ENCODE measurements at places on chromosomes 5 and 9.

- DNase-seq = peak; percentile 83
Observed at GRCh38 chr5:140244525-140245025, 58.3 kb downstream of the PFDN1 start.

- no peak for DNase-seq
Observed at GRCh38 chr5:11364531-11364930, 539.7 kb downstream of the CTNND2 start.

GRCh38 chr9:104025104-104025503, 69.0 kb upstream of the SMC2 start:
- no peak for DNase-seq

DNA sequence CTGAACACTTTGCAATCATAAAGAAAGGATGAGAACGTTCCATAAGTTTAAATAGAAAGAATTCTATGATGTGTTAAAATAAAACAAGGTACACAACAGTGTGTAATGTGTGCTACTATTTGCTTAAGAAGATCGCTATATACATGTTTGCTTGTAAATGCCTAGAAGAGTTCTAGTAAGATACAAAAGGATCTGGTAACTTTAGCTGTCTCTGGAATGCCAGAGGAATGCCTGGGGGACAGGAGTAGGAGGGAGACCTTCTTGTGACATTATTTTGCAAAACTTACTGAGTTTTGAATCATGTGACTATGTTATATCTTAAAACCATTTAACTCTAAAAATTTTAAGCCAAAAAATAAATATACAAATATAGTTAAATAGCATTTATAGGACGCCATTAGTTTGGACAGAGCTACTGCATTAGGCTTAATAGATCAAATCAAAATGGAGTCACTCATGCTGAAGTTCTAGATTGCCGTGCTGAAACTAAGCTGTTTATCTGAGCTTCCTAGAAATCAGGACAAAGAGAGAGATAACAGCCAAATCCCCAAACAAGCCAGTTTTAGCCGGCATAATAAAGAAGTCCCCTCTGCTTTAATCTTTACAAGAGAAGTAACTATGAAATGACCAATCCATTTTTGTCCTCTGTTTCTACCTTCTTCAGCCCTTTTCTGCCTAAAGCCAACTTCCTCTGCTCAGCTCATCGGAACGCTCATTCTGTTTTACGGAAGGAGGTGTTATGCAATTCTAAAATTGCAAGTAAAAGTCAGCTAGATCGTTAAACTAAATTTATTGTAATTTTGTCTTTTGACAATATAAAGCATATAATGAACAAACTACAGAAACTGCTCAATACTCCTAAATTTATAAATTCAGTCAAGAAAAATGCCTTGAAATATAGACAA, 44.8 kb downstream of the LIX1 start:
- DNase-seq = peak; percentile 44

GRCh38 chr9:105678163-105678562, 15.9 kb downstream of the TAL2 start:
- DNase-seq = no peak

- DNase-seq = no peak
Observed at GRCh38 chr9:41229408-41230401, 40.6 kb upstream of the ZNG1F start.

DNA sequence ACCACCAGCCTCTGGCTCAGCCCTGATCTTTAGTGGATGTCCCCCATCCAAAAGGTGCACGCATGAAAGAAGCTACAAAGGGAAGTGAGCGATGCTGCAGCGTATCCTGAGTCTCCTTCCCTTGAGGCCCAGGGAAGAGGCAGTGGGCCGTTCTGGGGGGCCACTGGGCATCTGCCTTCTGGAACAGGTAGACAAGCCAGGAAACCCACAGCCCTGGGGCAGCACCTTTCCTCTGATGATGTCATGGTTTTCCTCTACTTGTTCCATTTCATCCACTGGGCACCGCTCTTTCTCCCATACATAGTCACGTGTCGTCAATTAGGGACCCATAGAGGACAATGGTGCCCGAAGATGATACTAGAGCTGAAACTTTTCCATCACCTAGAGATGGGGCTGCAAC, 194.0 kb upstream of the IRX1 start:
- DNase-seq = no peak

DNA sequence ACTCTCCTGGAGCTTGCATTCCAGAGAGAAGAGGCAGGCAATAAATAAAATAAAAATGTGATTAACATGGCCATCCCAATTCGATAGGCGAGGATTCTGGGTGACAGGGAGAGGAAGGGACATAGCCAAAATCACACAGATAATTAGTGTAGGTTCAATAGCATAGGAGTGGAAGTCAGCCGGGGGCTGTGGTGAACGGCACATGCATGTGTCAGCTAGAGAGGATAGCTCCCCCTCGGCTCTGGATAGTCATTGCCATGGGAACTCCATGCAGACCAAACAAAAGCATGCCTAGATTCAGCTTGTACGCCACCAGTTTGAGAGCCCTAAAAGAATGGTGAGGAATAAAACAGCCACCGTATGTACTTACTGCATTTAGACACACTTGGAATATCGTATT, 223.5 kb downstream of the GRIA1 start:
- no peak for DNase-seq

DNA sequence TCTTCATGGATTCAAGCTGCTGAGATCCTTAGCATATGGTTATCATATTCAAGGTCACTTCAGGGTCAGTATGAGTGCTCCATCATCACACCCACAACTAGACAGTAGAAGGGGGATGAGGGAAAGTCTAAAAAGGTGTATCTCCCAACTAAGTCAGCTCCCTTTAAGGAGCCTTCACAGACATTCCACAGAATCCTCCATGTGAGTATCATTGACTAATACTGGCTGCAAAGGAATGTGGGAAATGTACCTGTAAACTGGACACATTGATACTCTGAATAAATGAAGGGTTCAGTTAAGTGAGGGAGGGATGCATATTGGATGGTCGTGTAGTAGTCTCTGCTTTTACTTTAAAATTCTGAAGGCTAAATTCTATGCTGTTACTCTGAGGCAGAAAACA, 330.7 kb downstream of the LRRC70 start:
- DNase-seq = no peak

- DNase-seq = no peak
Observed at GRCh38 chr5:14061106-14061505, 82.0 kb upstream of the TRIO start.

DNA sequence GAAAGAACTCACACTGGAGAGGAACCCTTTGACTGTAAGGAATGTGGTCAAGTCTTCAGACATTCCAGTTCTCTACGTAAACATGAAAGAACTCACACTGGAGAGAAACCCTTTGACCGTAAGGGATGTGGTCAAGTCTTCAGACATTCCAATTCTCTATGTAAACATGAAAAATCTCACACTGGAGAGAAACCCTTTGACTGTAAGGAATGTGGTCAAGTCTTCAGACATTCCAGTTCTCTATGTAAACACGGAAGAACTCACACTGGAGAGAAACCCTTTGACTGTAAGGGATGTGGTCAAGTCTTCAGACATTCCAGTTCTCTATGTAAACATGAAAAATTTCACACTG, 32.6 kb downstream of the MAPK9 start:
- DNase-seq = no peak

DNA sequence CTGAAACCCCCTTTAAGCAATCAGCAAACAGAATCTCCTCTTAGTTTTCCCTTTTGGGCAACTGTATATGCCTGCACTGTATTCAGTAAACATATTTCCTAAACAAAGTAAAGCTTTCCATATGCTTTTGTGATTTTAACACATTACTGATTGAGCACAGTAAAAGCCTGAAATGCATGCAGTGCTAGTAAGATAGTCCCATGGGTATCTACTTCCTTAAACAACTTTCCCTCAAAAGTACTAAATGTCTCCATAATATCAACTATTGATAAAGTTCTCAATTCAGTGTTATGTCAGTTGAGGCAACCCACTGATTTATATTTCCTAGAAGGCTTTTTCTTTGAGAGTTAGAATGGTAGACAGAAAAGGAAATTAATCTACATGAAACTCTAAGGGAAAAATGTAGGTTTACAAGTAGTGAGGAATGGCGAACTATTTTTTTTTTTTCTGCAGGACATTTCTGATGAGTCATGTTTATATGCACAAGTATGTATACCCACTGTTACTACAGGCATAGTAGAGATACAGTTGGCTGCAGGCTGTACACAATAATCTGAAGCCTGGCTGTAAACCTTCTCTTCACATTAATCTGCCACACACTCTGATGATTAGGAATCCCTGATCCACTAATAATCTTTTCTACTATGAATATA, 31.2 kb upstream of the CEP120 start:
- DNase-seq = no peak

- DNase-seq = peak; percentile 4
Observed at GRCh38 chr5:157354800-157355199, 88.9 kb downstream of the CYFIP2 start.

GRCh38 chr9:34589636-34590380, at the start of gene CNTFR:
Gene CNTFR, minus strand, starts transcription at chr9:34589724. Its CDS starts 20,743 bp downstream, at chr9:34568981.
- DNase-seq = no peak

DNA sequence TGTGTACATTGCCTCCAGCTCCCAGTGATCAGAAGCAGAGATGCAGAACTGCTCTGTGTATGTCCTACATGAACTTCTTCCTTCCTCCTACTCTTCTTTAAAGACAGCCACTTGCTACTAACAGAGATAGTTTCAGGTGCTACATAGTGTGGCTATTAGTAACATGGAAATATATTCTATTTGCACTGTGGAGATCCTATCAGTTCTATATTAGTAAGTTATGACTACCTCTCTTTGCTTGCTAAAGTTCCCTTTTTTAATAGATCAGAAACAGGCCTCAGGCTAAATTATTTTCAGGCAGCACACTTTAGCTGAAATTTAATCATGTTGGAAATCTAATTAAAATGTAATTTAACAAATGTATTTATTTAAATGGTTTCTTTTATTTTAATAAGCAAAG, 64.4 kb upstream of the TNFSF8 start:
- DNase-seq = no peak

DNA sequence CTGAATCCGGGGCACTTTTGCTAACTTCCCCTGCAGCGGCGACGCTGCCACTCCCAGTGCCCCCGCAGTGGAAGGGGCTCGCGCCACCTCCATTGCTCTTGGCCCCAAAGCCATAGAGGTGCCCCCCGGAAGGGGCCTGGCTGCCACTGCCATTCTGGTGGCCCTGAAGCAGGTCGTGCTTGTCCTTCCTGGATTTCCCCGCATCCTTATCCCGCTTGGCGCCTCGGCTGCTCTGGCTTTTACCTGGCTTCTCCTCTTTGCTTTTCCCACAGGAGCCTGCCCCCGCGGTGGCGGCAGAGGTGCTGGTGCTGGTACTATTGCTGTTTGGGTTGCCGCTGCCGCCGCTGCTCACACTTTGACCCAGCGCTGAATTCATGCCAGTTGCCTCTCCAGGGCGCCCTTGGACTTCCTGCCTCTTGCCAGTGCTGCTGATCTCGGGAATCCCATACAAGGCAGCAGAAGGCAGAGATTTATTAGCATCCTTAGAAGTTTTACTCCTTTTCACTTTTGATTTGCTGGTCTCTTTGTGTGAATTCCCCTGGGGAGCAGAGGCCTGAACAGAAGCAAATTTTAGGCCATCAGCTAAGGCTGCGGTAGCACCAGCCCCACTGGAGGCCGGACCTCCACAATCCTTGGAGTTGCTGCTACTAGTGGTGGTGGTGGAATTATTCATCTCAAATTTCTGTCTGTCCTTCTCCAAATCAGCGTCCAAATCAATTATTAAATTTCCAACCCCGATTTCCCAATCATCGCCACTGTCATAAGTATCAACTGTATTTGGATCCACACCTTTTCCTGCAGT, 2.1 kb downstream of the ZNF608 start:
- DNase-seq = no peak

DNA sequence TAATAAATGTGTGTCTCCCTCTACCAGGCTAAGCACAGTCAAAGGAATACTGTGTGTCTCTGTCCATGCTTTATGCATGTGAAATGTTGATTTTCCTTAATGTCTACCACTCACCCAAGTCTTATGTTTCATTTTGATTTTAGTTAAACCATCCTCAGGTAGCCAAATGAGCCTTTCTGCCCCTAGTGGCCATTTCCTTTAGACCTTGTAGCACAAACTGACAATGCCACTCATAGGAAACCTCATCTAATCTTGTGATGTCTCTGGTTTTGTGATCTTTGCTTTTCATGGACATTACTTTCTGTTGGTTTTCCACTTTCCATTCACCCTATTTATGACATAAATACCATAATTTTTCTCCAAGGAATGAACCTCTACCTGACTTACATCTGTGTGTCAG, 820.8 kb downstream of the MAT2B start:
- no peak for DNase-seq

DNA sequence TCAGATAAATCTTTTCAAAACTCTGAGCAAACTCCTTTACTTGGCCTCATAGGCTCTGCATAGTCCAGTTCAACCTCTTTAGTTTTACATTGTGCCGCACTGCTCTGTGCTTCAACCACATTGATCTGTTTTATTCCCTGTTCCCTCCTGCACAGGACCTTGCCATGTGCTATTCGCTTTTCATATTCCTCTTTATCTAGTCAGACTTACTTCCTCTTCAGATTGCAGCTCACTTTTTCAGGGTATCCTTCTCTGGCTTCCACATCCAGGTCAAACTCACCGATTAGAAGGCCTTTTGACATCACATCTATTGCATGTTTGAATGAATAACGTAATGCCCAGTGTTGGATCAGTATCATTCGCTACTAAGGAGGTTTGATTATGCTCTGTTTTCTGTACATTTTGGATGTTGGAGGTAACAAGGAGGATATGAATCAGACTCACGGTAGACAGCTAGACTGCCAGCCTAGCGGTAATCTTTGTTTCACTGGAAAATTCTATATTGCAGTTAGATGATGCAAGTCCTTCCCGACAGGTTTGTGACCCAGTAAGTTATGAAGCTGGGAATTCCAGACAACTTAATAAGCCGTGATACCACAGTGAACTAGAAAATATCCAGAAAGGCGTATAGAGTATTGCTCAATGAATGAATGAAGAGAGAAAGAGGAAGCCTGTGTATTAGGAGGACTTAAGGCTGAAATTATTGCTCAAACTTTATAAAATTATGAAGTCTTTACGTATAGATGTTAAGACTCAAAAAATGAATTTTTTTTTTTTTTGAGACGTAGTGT, 65.7 kb downstream of the IQGAP2 start:
- DNase-seq = no peak

- no peak for DNase-seq
Observed at GRCh38 chr5:144460600-144460999, 289.9 kb downstream of the KCTD16 start.

DNA sequence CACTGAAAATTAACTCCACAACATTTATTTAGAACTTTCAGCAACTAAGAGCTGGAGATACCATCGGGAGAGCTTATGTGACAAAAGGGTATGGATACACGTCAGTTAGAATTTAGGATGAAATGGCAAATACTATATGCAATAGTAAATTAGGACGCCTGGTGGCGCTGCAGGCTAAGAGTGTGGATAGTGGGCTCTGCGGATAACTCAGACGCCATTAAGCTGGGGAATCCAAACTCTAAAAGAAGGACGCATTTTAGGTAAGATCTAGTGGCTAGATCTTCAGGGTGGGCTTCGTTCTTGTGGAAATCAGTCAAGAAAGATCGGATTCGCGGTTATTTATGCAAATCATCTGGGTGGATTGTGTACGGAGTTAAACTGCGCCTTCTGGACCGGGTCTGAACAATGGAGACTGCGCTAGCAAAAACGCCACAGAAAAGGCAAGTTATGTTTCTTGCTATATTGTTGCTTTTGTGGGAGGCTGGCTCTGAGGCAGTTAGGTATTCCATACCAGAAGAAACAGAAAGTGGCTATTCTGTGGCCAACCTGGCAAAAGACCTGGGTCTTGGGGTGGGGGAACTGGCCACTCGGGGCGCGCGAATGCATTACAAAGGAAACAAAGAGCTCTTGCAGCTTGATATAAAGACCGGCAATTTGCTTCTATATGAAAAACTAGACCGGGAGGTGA, at the start of gene PCDHB5:
Gene PCDHB5, plus strand, starts transcription at position 177 of the 688 bp plus-strand sequence. Its CDS starts 229 bp downstream, at position 406.
- DNase-seq = peak; percentile 76
